Esophagus muscularis mucosa (tissue), 4 donors: ENCODE measurements at places on chromosomes 12 and 14. TPM values are rescaled to one million over a fixed set of nuclear protein-coding genes. Genes with fewer than 3 reads are reported as not detected.

DNA sequence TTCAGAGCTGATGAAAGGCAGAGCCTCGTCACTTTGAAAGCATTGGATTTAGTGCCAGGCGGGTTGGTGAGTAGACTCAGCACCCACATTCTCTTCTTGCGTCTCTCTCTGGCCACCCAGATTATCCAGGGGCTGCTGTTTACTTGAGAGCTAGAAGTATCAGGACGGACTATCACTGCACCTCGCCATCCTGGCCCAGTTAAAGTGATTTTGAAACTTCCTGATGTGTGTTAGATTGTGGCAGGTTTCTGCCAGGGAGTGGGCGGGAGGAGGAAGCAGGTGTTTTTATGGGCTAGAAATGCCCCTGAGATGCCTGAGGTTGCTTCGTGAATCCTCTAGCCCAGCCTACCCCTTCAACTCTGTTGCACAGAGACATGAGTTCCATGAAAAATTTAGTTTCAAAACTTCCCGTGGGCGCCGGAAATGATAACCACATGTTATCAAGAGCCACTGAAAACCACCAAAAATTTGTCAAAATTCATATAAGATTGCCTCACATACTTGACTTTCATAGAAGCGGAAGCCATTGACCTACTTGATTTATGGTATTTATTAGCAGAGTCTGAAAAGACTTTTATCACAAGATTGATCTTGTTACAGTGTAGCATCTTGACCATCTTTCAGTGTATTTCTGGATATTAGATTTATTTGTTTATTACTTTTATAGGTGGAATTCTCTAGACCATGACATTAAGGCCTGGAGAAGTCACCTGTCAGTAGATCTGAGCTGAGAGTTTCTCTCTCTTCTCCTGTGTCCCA lies 466.0 kb downstream of the RAD51B start:
- no peak for DNase-seq

- no peak for DNase-seq
Measured at GRCh38 chr14:55772486-55772885, 192.5 kb downstream of the KTN1 start.

DNA sequence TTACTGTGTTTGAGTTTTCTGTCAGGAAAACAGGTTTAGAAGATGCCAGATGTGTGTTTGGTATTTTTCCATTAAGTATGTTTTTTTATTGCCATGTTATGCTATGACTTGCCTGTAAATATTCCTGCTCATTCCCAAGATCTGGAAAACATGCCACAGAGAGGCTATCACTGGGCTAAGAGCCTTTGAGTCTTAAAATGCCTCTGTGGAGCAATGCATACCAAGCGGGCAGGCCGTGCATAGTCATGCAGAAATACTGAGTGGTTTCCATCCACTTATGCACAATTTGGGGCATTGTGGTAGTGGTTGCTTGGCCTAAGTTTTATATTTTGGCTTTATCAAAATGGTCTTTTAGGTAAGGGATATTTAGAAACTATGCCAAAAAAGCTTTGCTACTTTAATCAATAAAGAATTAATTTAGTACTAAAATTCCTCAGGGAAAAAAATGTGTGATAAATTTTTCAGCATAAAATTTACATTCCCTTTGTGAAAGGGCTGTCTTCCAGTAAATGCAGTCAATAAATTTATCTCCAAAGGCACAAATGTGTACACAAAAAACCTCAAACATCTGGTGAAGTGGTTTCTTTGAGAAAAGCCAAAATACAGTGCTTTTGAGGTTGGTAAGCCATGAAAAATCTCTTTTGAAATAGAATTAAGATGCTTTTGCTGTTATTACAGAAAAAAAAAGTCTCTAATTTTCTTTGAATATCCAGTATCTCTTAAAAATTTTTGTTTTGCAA lies 341.3 kb upstream of the FBXO33 start:
- no peak for DNase-seq

DNA sequence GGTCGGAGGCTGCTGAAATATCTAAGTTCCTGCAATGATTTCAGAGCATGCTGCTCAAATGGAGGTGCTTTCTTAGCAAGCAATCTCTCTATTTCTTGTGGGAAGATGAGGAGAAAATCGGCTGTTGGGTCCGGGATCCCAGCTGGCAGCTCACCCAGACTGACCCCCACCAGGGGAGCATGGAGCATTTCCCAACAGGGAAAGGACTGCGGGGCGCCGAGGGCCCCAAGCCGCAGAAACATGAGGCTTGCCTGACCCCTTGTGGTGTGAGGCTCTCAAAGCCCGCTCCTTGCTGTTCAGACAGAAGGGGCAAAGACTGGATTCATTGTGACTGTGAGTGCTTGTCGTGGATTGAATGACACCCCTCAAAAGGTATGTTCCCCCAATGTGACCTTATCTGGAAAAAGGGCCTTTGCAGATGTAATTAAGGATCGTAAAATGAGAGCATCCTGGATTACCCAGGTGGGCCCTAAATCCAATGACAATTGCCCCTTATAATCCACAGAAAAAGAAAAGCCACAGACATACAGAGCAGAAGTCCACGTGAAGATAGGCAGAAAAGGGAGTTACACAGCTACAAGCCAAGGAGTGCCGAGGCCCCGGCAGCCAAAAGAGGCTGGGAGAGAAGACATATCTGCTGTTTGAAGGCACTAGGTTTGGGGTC lies 116.3 kb upstream of the VASH1 start:
- DNase-seq, result no peak

The ARMH4 gene
- 5.4 TPM for total RNA-seq

DNA sequence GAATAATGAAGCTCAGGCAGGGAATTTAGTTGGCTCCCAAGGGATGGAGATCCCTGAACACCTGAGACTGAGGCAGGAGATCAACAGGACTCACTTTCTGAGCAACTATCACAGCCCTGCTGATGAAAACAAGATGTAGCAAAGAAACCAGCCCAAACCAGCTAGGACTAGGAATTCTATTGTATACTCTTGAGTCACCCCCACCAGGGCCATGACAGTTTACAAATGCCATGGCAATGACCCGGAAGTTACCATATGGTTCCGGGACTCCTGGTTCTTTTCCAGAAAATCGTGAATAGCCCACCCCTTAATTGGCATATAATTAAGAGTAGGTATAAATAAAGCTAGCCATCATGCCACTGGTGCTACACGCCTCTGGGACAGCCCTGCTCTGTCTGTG lies 46.0 kb upstream of the OASL start:
- DNase-seq, result peak; percentile 55

- no peak for DNase-seq
Measured at GRCh38 chr14:80587096-80587724, 354.3 kb downstream of the CEP128 start.

DNA sequence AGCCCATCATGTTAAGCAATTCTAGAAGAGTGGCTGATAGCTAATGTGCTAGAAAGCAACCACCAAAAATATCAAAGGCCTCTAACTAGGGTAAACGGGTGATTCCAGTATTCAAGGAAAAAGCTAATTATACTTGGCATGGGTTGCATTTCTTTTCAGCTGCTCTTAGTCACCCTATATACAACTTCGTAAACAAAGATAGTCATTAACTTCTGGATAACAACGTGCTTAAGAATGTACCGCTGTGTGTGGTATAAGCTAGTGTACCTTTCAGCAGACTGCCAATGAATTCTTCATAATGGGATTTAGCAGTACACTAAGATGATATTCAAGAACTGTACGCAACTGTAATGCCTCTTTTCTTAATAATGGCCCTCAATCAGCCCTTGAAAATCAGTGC lies 42.2 kb upstream of the SLC6A13 start:
- no peak for DNase-seq

GRCh38 chr12:80551897-80552296 lies 107.9 kb downstream of the PTPRQ start:
- DNase-seq, result no peak

The SAMD4A gene
- total RNA-seq, result 123 TPM

- no peak for DNase-seq
Measured at GRCh38 chr12:16454481-16454880, 107.0 kb downstream of the MGST1 start.

DNA sequence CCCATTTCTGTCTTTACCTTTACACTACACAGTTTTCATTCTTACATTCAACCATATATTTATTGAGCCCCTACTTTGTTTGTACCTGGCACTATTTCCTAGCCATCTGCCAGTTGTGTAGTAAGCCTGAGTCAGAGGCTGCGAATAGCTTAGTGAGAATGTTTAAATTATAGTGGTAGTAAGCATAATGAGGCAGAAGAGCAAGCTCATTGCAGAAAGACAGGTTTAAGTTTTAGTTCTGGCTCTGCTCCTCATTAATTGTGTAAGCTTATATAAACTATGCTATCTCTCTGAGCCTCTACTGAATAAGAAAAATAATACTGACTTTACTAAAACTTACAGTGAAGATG lies 123.5 kb downstream of the NAV3 start:
- no peak for DNase-seq

The C1R gene
- total RNA-seq, result 599 TPM

DNA sequence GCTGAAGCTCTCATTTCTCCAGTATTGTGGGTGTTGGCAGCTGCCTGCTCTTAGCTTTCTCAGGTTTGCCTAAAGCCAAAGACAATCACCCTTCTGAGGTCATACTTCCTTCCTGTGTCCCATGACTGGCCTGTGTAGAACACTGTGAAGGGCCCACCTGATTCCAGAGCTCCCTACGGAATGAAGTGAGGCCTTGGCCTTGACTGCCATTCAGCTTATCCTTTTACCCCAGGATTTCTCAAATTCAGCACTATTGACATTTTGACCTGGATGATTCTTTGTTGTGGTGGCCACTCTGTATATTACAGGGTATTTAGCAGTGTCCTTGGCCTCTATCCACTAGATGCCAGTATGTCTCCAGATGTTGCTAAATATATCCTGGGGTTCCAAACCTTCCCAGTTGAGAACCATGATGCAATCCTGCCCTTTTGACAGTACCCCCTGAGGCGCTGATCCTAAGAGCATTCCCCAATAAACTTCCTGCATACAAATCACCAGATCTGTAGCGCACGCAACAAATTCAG lies 112.3 kb upstream of the KRR1 start:
- DNase-seq, result no peak

GRCh38 chr14:77883847-77884238 lies 83.9 kb downstream of the ADCK1 start:
- DNase-seq, result no peak

DNA sequence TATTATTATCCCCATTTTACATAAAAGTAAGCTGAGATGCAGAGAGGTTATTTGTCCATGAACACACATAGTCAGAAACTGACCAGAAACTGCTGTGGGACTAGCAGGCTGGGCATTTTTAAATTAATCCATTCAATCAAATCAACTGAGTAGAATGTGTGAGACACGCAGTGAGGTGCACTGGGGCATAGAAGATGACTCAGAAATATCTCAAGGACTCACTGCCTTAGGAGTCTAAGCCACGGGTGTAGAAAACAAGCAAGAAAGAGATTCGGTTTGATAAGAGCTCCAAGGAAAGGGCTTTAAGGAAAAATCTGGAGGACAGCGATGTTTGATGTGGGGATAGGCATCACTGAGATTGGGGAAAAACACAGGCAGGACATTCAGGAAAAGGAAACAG lies 127.8 kb downstream of the ANO2 start:
- no peak for DNase-seq

- no peak for DNase-seq
Measured at GRCh38 chr14:53062856-53063255, 90.3 kb downstream of the DDHD1 start.

DNA sequence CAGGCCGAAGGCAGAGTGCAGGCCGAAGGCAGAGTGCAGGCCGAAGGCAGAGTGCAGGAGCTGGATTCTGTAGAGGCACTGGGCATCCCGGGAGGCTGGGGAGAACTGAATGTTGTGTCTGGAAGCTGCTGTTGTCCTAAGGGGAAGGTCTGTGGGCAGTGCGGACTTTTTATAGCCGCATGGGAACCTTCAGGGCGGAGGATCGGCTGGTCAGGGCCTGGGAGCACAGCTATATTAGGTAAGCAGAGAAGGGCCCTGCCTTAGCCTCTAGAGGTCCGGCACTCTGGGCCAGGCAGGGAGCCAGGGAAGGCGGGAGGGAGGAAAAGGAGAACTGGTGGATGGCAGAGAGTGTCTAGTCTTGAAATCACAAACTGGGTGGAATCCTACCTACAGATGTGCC lies 14.2 kb downstream of the CABP1 start:
- DNase-seq, result no peak
